ENCODE measurements at places on chromosomes 12 and 14.

GRCh38 chr14:64946310-64947045, 3.9 kb upstream of the GPX2 start:
- DNase-seq: no peak

GRCh38 chr12:98464190-98464589, 51.2 kb upstream of the TMPO start:
- DNase-seq: no peak

DNA sequence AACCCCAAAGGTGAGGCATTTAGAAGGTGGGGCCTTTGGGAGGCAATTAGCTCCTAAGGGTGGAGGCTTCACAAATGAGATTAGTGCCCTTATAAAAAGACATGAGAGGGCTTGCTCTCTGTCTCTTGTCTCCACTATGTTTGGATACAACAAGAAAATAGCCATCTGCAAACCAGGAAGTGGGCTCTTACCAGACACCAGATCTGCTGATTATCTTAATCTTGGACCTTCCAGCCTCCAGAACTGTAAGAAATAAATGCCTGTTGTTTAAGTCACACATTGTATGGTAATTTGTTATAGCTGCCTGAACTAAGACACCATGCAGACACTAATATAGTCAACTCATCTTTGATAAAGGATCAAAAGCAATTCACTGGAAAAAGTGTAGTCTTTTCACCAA, 34.4 kb downstream of the TMEM116 start:
- DNase-seq: no peak

- no peak for DNase-seq
Measured at GRCh38 chr12:26197832-26198231, 2.5 kb downstream of the SSPN start.

GRCh38 chr12:68271346-68271745, 17.9 kb upstream of the IL22 start:
- peak; percentile 27 for DNase-seq

- DNase-seq: no peak
Measured at GRCh38 chr14:100747736-100748135, 21.0 kb downstream of the DLK1 start.

- no peak for DNase-seq
Measured at GRCh38 chr14:92103363-92103989, 2.9 kb downstream of the ATXN3 start.

DNA sequence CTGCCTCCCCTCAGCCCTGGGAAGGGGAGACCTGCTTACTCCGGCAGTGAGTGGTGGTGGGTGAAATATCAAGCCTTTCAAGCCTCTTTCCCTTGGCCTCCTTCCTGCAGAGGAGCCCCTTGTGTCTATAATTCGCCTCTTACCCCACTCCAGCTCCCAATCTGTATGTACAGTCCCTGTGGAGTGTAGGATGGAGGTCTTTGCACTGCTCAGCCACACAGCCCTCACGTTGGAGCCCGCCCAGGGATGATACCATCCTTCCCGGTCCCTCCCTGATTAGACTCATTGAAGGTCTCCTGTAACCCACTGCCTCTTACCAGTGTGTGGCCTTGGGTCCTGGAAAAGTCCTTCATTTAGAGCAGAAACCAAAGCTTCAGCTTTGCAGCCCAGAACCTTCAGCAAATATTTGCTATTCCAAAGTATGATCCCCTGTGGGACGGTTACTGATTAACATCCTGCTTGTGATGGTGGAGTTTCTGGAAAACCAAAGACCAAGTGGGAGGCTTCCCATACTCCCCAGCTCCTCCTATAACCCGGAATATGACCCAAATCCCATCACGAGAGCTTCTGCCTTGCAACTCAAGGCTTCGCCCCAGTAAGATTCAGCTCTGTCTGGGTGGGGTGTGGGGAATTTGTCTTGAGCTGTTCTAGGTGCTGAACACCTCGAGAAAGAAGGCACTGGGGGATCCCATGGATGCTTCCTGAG, at the start of gene SERPINA10:
Gene SERPINA10 (minus strand): TSS at position 397 of the 706 bp plus-strand sequence. CDS start 2,675 bp downstream, outside the sequence.
- no peak for DNase-seq

DNA sequence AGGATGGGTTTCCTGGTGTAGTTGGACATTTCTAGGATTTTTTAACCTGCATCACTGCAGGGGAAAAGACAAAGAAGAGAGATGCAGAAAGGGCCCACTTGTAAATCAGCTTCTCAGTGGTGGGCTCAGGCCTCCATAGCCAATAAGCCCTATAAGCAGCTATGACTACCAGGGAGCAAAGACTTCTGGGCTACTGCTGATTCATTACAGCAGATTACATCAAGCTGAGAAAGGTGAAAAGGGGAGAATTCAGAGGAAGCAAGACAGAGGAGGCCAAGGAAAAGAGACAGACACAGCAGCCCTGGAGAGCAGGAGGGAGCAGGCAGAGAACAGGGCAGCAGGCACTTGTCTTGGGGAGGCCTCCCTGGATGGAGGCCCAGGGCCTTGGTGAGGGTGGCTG, 95.2 kb downstream of the KCNA5 start:
- no peak for DNase-seq

- DNase-seq: no peak
Measured at GRCh38 chr12:101594700-101595099, at the start of gene MYBPC1. Gene MYBPC1 (plus strand): TSS chr12:101594971. CDS start chr12:101595071, 100 bp downstream.

- DNase-seq: no peak
Measured at GRCh38 chr12:123529686-123530085, 3.8 kb downstream of the RILPL1 start.

GRCh38 chr12:69534389-69534822, 50.9 kb upstream of the CCT2 start:
- no peak for DNase-seq

- DNase-seq: no peak
Measured at GRCh38 chr12:52305921-52306705, 14.8 kb upstream of the KRT81 start.

DNA sequence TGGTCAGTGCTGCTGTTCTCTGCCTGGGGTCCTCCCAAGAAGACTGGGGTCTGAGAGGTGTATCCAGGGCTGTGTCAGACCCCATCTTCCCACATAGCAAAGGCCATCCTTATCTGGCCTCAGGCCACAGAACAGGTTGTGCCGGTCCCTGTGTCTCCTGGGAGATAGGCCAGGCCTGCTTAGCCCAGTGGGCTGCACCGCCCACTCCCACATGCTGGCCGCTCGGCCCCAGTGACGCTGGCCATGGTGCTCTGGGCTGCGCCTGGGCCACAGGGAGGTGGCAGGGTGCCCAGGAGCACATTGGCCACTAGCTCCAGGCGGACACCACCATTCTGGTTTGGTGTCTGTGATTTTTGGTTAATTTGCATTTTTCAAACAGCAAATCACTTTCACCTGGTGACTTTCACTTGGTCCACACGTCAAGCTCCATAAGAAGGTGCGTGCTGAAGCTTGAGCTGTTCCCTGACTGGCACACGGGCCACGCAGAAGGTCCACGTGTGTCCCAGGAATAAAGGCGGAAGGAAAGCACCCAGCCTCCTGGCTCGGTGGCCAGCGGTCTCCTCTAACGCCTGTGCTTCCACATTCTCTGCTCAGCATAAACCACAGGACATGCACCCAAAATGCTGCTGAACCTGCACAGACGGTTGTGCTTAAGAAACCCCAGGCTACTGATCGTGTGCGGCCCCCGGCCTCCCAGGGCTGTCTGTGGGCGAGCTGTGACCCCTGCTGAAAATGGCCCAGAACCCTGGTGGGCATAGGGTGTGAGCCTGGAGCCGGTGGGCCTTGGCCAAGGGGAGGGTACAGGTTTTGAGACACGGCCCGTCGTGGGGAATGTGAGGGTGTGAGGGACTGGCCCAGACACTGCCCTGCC, 4.6 kb downstream of the FBRSL1 start:
- no peak for DNase-seq

- no peak for DNase-seq
Measured at GRCh38 chr14:32666308-32666707, 272.4 kb upstream of the NPAS3 start.
